ENCODE measurements at places on chromosomes 12 and 14.

GRCh38 chr14:105617201-105617777 is 90.9 kb downstream of the TMEM121 start:
- DNase-seq, result no peak

DNA sequence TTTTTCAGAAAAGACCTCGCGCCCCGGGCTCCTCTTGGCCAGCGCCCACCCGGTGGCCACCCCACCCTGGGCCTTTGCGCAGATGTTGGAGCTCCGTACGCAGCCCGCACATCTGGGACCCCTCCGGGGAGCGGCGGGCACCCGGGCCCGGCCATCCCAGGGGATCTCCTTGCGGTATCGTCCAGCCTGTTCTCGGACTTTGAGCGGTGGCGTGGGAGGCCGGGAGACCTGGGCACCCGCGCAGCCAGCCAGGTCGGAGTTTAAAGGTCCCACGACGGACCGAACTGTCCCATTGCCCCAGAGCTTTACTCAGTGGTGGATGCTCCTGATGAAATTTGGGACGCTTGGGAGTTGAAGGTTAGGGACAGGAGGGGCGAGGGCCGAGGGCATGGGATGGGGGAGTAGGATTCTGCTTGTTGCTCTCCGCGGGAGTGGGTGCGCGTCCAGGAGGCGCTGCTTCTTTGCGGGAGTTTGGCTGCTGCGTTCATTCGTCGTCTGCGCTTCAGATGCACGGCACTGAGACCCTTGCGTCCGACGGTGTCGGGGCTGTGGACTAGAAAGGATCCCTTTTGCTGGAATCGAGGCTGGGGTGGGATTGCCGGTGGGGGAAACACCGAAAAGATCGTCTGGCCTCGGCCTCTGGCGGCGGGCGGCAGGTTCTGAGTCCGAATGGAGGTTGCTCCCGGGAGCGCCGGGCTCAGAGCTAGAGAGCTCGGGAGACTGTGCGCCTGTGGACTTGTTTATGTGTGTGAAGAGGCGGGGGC is 1.4 kb downstream of the NTF3 start:
- no peak for DNase-seq

GRCh38 chr12:129193263-129193871 is 340.1 kb downstream of the GLT1D1 start:
- DNase-seq, result no peak

GRCh38 chr12:56375598-56376434 is 13.2 kb upstream of the APOF start:
- no peak for DNase-seq

- DNase-seq, result no peak
Observed at GRCh38 chr14:106802413-106803364, 1276.3 kb downstream of the TMEM121 start.

DNA sequence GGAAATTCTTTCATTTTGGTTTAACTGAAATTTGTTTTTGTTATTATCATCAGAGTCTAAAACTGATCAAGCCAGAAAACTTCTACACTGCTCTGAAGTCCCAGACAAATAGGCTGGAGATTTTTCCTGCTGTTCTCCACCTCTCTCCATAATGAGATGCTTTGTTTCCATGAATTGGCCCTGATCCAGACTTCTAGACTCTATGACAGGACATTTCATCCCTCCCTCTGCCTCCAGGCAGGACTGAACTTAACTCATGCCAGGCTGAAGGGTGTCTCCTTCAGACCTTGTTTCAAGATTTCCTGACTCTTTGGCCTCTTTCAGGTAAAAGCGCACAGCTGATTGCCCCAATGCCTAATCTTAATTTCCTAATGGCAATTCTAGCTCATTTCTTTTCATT is 69.1 kb upstream of the HOXC13 start:
- DNase-seq, result no peak

DNA sequence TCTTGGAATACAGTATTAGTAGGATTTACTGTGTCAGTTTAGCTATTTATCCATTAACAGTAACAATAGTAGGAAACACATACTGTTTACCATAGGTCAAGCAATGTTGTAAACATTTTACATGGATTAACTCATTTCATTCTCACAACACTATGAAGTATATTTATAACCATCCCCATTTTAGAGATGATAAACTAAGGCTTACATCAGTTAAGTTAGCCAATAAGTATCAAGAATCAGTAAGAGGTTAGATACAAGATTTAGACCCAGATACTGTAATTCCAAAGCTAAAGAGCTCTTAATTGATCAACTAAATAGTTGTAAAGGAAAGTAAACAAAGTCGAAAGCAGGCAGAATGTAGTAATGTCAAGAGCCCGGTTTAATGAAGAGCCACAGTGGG is 1.1 kb downstream of the SYNJ2BP start:
- DNase-seq, result no peak

DNA sequence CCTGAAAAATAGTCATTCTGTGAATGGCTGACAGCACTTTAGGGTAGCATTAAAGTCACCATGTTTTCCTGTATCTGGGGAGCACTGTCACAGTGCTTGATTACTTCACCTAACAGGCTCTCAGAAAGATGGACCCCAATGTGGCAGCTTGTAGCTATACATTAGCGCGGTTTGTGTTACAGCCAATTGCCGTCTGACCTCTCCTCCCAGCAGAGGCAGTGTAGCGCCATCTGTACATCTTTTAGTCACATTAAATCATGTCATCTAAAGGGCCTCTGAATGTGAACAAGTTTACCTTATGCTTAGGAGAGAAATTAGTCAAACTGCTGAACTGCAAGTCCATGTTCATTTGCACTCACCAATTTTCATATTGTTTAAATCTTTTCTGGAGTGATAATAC is 113.7 kb downstream of the LMO3 start:
- DNase-seq, result no peak

DNA sequence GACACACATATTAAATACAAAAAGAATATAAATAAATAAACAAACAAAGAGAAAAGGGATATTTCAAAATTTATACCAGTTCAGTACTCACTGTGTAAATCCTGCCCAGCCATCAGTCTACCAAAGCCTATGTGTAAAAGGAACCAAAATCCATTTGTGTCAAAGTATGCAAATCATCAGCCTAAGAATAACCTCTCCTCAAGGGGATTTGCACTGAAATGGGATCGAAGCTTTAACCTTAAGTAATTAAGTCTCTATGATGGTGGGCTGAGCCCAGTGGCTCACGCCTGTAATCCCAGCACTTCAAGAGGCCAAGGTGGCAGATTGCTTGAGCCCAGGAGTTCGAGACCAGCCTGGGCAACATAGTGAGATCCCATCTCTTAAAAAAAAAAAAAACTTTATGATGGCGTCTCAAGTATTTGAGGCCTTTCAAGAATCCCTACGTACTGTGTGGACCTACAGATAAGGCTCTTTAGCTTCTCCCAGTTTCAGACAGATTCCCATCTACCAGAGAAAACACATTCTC is 57.8 kb upstream of the METAP2 start:
- DNase-seq, result no peak

DNA sequence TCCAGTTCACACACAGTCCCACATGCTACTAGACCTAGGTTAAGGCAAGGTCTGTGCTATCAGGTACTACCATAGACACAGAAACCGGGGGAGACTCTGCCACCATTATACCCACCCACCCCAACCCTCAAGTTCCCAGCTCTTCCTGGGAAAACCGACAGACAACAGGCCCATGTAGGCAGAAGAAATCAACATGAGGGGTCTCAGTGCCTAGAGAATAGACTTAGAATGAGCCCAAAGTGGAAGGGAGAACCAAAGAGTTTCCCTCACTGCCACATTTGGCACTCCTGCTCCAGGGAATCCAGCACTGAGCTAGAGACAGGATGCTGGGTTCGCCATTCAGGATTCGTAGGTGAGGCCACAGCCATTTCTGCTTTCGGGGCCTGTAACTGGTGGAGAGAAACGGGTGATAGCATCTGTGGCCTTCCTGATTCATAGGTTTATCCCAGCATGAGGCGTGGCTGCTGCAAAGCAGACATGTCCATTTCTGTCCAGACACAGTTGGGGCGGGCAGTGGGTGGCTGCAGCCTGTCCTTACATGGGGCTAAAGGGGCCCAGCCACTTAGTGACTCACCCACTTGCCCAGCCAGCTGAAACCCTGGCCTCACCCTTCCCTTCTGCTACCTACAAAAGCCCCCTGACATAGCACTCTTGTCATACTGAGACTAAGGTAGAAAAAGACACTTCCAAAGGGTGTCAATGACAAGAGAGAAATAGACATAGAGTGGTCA is 69.4 kb downstream of the IRF2BPL start:
- no peak for DNase-seq

GRCh38 chr14:40903709-40904108 is 703.0 kb upstream of the LRFN5 start:
- no peak for DNase-seq

DNA sequence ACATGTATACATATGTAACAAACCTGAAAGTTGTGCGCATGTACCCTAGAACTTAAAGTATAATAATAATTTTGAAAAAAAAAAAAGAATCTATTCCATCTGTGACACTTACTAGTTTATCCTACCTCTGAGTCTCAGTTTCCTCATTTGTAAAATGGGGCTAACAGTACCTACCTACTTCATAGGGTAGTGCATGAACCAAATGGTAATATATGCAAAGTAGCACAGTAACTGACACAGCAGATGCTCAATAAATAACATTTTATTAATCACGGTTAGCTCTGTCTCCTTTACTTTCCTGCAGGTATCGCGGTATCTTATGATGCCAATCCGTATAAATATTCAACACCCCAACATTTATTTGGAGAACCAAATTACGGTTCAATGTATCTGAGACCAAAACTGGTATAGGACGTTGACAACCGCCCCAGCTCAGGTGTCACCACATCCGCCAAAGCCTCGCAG is 703 bp downstream of the TMED10 start:
- DNase-seq, result no peak

GRCh38 chr12:8948701-8949341 is 624 bp downstream of the M6PR start:
- no peak for DNase-seq

- no peak for DNase-seq
Observed at GRCh38 chr12:97022536-97023230, 115.6 kb downstream of the NEDD1 start.

GRCh38 chr14:101412739-101413138 is 148.6 kb upstream of the DIO3 start:
- no peak for DNase-seq

DNA sequence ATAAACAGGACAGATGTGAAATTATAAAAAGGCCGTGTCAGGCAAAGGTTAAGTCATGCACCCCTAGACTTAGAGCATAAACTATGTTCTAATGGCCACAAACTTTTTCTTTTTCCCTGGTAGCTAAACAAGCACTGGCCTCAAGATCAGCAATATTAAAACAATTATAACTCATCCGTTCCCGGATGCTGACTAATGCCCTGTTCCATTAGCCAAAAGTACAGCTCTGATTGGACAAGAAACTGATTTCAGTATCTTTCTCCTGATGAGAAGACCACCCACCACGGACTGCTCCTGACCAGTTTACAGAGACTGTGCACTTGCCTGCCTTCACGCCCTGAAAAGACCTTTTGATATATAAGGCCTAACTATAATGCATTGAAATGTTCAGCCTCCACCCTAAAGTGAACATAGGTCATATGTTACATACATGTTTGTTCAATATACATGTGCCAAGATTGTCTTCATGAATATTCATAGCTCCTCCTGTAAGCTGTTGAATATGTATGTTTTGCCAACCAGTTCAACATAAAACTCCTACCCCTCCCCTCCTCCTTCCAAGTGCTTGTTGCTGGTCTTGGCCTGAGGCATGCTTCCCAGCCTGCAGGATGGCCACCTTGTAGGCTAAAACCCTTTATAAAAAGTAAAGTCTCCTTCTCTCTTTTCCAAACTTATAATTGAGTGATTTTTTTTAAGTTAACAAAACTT is 162.0 kb downstream of the IPO8 start:
- no peak for DNase-seq

DNA sequence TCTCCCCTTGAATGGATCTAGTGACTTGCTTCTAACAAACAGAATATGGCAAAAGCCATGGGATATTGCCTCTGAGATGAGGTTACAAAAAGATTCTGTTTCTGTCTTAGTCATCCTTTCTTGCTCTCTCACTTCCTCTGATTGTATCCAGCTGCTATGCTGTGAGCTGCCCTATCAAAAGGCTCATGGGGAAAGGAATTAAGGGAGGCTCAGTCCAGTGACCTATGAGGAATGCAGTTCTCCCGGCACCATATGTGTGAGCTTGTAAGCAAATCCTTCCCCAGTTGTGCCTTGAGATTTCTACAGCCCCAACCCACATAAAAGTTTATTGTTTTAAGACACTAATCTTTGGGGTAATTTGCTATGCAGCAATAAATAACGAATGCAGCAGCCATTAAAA is 183.1 kb downstream of the KLHL28 start:
- DNase-seq, result no peak

- no peak for DNase-seq
Observed at GRCh38 chr12:82896979-82897378, 210.3 kb downstream of the TMTC2 start.

DNA sequence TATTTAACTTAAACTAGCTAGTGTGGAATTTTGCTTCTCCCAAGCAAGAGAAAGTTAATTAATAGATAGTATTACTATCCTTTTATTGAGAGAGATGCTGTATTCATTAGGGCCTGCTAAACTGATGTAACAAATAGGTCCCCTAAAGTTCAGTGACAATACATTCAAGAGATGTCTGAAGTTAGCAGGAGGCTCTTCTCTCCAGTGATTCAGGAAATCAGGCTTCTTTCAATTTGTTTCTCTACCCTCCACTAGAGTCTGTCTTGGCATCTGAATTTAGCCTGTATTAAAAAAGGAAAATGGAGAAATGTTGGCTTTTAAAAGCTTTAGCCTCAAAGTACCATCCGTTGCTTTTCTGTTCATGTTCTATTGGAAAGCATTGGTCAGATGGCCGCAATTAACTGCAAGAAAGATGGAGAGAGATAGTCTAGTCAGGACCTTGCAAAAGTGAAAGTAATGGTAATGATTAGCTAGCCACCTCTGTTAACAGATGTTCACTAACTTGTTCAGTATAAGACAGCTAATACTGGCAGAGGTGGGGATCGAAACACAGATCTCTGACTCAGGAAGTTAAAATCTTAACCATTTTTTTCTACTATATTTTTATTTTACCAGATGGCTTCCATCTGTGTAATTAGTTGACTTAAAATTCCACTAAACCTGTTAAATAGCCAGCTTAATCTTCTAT is 786.8 kb downstream of the TMTC2 start:
- DNase-seq, result no peak

DNA sequence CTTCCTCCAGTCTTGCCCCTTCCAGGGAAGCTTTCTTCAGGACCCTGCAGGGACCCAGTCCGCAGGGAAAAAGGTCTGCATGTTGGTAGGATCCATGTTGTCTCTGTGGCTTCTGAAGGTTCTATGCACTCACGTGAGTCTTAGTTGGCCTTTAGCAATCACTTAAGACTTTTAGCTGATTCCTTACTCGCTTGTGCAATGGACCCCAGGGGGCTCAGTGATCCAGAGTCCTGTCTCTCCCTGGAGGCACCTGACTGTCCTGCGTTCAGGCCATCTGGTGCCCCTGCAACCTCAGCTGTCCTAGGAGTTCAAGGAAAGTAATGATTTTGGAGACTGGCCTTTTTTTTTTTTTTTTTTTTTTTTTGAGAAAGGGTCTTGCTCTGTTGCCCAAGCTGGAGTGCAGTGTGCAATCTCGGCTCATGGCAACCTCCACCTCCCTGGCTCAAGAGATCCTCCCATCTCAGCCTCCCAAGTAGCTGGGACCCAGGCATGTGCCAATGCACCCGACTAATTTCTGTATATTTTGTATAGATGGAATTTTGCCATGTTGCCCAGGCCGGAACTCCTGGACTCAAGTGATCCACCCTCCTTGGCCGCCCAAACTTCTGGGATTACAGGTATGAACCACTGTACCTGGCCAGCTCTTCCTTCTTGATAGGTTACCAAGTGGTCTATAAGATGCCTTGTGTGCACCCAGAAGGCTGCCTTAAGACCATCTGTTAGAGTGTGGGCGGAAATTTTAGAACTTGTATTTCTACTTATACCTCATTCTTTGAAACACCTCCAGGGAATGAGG is 4.6 kb downstream of the IFI27L2 start:
- DNase-seq, result no peak

GRCh38 chr12:45959025-45959424 is 31.3 kb downstream of the SCAF11 start:
- no peak for DNase-seq
